Suprapubic skin (tissue), 4 donors: ENCODE measurements at places on chromosomes 16 and 17.

GRCh38 chr17:77498091-77498741 is 357.4 kb downstream of the SEC14L1 start:
- peak; percentile 60 for DNase-seq

- DNase-seq: no peak
These were observed 5.4 kb upstream of the CRYBA1 start for GRCh38 chr17:29240968-29241963.

GRCh38 chr16:84643674-84644073 is 4.6 kb upstream of the KLHL36 start:
- DNase-seq: no peak

DNA sequence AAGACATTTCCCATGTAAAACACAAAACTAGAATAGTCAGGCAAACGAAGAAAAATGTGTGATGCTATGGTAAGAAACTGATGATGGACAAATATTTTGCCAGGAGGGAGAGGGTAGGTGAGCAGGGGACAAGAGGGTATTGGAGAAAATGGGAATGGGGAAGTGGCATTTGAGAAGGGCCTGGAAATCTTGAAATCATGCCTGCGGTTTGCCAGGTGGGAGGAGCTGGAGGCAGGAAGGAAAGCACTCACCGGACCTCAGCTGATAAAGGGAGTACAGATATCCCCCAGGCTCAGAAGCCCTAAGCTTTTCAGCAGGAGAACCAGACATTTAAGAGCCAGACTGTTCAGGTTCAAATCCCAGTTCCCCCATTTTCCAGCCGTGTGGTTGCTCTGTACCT is 103.6 kb downstream of the GSG1L start:
- peak; percentile 3 for DNase-seq

- no peak for DNase-seq
These were observed at the start of gene MRC2 for GRCh38 chr17:62627219-62627903. Gene MRC2 (plus strand): TSS chr17:62627670. CDS start chr17:62627803, 133 bp downstream.

GRCh38 chr16:73192232-73192894 is 144.4 kb upstream of the ZFHX3 start:
- no peak for DNase-seq

DNA sequence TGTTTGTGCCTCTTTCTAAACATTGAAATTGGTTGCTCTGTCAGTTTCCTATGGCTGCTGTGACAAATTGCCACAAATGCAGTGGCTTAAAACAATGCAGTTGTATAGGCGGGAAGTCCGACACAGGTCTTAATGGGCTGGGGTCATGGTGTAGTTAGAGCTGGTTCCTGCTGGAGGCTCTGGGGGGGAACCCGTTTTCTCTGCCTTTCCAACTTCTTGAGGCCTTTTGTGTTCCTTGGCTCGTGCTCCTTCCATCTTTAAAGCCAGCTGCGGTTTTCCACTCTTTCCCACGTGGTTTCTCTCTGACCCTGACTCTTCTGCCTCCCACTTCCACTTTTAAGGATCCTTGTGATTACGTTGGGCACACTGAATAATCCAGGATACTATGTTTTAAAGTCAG is 12.5 kb downstream of the EPN2 start:
- no peak for DNase-seq

DNA sequence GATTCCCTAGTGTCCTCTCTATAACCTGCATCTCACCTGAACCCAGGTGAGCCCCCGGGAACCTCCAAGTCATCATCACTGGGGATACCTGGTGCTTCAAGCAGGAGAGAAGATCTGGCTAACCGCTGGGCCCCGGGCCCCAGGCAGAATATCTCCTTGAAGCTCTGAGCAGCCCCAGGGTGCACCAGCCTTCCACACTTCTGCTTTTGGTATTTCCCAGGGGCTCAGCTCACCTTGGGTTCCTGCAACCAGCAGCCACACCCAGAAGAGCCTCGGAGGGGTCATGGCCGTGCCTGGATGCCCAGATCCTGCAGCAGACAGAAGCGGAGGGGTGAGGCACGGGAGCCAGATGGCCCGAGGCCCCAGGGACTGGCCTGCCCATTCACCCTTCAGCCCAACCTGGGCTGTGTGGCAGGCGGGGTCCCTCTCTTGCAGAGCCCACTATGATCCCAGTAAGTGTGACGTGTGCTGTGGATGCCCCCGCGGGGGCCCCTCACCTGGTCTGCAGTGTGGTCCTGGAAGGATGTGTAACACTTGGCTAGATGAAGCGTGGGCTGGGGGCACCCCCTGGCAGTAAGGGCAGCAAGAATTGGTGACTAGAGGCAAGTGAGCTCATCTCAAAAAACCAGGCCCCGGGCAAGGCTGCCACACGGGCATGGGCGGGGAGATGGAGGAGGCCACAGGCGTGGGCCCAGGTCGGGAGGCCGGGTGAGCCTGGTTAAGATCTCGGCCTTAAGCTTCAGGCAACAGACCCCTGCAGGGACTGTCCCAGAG is 2.6 kb downstream of the LGALS3BP start:
- no peak for DNase-seq

DNA sequence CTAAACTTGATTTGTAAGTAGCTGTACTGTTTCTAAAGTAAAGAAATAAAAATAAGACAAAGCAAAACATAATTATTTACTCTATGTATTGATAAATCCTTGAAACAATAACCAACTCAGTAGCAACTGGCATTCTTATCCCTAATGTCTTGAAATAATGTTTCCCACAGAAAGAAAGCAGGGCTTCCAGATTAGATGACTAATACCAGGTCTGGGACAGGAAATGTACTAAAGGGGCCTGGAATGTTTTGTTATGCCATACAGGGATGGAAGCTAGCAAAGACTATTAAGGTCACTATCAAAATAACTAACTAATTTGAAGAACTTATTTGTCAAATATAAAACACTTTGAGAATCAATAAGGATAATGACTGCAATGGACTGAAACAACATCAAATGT is 82.1 kb downstream of the CFDP1 start:
- no peak for DNase-seq

- DNase-seq: peak; percentile 80
These were observed 118.5 kb downstream of the C16orf78 start for GRCh38 chr16:49491771-49492761.

DNA sequence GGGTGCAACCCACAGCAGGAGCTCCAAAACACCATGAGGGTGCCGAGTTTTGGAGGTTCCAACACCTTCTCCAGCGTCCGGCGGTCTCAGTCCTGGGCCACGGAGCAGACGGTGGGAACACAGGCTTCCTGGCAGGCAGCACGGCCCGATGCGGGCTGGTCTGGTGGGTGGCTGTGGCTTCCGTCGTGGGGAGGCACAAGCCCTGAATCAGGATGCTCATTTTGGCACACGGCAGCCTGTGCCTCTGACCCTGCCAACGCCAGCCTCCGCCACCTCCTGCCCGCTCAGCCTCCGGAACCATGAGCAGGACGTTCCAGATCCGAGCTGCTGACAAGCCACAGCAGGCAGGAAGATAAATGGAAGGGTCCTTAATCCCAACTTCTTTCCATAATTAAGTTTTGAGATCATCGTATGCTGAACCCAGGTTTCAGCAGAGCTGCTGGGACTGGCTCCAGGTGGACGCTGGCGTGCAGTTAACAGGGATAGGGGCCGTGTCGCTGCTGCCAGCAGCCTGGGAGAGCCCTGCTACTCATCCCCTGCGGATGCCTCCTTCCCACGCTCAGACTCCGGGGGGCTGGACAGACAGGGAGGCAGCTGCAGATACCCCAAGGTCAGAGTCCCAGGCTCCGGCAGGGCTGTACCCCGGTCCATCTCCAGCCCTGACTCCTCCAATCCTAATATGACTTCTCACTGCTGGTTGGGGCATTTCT is 136.6 kb downstream of the ENGASE start:
- no peak for DNase-seq

GRCh38 chr17:66018786-66019185 is 173.1 kb downstream of the CEP112 start:
- DNase-seq: no peak

DNA sequence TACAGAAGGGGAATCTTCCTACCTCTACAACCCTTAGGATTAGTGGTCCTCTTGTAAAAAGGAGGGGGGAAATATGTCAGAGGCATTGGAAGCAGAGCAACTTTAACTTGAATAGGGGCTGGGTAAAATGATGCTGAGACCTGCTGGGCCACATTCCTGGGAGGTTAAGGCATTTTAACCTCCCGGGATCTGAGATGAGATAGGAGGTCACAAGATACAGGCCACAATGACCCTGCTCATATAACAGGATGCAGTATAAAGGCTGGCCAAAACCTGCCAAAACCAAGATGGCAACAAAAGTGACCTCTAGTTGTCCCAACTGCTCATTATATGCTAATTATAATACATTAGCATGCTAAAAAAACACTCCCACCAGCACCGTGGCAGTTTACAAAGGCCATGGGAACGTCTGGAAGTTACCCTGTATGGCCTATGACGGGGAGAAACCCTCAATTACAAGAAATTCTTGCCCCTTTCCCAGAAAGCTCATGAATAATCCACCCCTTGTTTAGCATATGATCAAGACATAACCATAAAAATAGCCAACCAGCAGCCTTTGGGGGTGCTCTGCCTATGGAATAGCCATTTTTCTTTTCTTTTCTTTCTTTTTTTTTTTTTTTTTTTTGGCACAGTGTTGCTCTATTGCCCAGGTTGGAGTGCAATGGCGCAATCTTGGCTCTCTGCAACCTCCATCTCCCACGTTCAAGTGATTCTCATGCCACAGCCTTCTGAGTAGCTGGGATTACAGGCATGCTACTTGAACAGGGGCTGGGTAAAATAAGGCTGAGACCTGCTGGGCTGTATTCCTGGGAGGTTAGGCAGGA is 6.2 kb upstream of the C1QTNF1 start:
- DNase-seq: no peak

DNA sequence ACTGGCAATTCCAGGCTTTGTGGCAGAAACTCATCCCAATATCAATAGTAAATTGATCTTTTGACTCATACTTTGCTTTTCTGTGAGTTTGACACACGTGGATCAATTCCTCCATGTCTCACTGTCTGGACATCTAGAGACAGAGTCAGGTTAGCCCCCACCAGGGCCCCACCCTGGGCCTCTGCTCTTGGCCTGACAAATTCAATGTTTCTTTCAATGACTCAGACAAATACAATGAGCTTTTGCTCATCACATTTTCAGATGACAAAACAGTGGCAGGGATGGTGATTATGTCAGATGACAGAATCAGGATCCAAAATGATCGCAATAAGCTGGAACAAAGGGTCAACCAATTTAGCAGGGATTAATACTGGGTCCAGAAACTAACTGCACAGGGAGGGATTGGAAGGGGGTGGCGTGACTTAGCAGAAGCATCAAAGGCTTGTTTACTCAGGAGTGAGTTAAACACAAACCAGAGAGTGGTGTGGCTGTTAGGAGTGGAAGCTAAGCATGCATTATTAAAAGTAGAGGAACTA is 90.5 kb upstream of the ASIC2 start:
- DNase-seq: no peak

DNA sequence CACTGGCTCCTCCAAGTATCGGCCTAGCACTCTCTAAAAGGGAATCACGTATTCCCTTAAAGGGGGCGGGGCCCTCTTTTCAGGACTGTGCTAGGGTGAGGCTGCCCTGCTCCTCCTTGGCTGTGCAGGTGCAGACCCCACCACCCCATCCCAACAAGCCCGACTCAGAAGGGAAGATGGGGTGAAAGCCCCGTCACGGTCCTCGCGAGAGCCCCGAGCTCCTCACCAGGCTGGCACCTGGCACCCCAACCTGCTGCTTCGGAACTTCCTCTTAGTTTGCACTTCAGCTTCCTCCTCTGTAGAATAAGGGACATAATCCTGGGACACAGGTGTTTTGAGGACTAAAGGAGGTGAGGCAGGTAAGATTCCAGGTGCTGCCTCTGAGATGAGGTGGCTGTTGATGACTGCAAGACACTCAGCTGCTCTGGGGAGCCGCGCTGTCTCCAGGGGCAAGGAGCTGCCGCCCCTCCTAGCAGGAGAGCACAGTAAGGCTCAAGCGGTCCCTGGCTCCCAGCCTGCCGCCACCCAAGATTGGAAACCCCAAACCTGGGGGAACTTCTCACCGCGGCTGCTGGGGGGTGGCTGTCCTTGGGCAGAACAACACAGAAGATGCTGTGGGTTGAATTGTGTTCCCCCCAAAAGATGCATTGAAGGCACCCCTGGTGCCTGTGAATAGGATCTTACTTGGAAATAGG is 88.8 kb downstream of the MGAT5B start:
- no peak for DNase-seq

DNA sequence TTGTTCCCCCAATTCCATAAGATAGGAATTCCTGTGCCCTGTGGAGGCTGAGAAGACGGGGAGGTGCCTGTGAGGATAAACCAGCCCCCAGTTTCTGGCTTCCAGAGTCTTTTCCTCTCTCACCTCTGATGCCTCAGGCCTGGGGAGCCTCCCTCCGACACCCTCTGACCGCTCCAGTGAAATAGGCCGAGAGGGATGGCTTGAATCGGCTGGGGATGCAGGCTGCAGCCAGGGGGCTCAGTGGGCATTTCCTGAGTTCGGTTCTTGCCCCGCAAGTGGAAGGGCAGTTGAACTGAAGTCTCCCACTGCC is 339.4 kb downstream of the SEC14L1 start:
- no peak for DNase-seq

GRCh38 chr17:82202981-82203380 is 9.7 kb downstream of the CCDC57 start:
- no peak for DNase-seq

- DNase-seq: no peak
These were observed 41.9 kb upstream of the RHBDL3 start for GRCh38 chr17:32223703-32224102.

DNA sequence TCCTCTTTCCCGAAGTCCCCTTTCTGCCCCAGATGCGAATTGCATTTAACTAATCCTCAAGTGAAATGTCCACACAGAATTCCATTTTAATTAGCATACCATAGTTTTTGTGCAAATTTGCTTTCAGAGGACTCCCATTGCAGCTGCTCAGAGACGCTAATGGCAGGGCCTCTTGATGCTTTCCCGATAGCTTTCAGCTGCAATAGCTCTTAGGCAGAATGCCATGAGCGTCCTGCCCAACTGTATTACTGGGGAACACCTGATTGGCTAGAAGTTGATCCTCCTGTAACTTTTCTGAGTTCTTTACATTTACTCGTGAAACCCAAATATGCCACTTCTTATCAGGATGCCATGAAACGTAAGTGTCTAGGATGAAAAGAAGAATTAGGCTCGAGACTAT is 203.0 kb downstream of the UTP18 start:
- no peak for DNase-seq

GRCh38 chr17:7858522-7858810 is 663 bp downstream of the CYB5D1 start:
- peak; percentile 82 for DNase-seq

GRCh38 chr16:4115209-4115948 is 863 bp downstream of the ADCY9 start:
- DNase-seq: no peak

GRCh38 chr17:1229349-1229899 is 40.8 kb upstream of the BHLHA9 start:
- peak; percentile 88 for DNase-seq

GRCh38 chr16:47920709-47921108 is 235.1 kb downstream of the ABCC12 start:
- no peak for DNase-seq

GRCh38 chr16:85579191-85579590 is 33.9 kb upstream of the GSE1 start:
- DNase-seq: no peak
